ENCODE measurements at places on chromosomes 11 and 22.

DNA sequence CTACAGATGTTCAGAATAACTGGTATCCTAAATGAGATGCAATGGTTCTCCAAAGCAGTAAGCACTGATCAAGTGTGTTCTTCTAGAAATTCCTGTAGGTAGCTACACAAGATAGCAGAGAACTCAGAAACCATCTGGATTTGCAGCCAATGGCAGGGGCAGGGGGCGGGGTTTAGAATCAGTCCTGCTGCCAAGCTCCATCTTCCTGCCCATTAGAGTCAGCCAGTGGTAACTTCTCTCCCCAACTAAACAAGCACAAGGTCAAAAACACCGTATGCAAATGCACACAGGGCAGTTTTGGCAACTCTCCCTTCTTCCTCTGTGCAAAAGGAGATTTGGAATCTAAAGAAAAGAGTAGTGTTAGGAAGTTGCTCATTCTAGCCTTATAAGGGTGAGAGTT is 237.5 kb upstream of the CCDC90B start:
- no peak for DNase-seq

GRCh38 chr11:1928891-1929541 is 9.5 kb downstream of the TNNT3 start:
- peak; percentile 6 for DNase-seq

GRCh38 chr22:38038426-38038825 is 18.8 kb upstream of the PICK1 start:
- no peak for DNase-seq

DNA sequence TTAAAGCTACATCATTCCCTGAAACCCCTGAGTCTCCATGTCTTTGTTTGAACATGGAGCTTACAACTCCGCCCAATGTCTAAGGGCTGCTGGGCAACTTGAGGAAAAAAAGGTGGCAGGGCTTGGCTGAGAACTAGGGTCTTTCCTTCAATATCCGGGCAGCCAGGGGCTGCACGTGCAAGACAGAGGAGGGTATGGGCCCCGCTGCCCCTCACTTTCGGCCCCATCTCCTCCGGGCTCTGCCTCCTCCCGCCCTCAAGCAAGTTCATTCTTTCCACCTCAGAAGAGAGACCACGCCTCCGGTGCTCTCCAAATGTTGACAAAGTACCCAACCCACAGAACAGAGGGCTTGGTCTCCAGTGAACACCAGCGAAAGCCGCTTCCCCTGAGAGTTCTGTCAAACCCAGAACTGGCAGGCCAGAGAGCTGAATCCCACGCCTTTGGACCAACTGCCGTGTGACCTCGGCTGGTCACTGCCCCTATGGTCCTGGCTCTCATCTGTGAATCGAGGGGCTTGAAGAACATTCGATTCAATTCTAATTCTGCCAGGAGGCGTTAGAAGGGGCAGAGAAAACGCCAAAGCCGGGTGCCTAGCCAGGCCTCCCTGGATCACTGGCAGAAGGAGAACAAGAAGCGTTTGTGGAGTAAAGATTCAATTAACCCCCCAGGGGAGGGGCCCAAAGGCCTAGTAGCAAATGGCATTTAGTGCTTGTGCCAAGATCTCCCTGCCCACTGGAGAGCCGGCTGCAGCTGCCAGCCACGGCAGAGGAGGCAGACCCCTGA is 7.3 kb downstream of the PDGFB start:
- no peak for DNase-seq

DNA sequence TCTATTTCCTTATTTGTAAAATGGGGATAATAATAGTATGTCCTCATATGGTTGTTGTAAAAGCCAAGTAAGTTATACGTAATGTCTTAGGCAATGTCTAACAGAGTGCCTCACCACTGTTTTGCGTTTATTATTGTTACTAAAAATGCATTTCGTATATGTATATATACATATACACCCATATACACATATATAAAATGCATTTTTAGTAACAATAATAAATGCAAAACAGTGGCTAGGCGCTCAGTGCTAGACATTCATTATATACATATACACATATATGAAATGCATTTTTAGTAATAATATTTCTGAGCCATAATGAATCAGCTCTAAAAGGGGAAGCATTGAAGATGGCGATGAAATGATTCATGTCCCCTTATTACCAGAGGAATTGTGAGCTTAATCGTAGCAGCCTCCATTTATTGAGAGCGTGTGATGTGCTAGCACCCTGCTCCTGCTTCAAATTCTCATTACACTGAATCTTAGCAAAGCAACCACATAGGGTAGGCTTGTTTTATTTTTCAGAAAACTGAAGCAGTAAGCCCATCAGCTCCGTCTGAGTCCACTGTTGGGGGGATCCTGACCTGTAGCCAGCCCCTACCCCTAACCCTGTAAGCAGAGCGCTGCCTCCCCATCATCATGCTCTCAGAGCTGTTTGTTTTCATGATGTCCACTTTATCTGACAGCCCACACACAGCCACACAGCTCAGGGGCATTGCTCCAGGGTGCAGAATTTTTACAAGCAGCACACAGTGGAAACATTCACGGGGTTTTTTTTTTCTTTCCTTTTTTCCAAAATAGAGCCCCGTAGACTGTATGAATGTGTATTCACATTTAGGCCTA is 97.1 kb upstream of the NAV2 start:
- no peak for DNase-seq

DNA sequence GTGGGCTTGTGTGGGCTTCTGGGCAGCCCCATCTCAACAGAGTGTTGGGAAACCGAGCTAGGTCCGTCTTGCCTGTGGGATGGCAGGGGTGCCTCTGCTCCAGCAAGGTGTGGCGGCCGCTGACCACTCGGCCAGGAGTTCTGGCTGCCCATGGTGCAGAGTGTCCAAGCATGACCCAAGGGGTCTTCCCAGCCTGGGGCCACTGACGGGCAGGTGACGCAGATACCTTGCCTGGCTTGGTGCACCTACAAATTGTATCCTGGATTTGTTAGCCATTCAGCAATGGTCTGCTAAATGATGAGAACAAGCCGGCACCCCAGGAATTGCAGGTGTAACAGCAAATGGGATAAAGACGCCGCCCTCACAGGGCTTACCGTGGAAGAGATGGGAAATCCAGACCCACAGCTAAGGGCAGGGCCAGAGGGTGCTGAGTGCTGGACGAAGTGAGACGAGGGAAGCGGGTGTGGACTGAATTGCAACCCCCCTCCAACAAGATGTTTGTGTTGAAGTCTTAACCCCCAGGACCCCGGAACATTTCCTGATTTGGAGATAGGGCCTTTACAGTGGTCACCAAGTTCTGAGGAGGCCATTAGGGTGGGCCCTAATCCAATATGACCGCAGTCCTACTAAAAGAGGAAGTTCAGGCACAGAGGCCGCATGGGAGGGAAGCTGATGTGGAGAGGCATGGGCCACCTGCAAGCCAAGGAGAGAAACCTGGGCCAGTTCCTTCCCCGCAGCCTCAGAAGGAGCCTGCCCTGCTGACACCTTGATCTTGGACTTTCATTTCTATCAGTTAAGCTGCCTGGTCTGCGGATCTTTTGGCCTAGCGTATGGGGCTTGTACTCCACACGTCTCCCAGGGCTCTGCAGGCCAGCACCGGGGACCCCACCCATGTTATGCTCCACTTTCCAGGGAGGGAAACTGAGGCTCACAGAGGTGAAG is 45.2 kb upstream of the LINC01488 start:
- no peak for DNase-seq

DNA sequence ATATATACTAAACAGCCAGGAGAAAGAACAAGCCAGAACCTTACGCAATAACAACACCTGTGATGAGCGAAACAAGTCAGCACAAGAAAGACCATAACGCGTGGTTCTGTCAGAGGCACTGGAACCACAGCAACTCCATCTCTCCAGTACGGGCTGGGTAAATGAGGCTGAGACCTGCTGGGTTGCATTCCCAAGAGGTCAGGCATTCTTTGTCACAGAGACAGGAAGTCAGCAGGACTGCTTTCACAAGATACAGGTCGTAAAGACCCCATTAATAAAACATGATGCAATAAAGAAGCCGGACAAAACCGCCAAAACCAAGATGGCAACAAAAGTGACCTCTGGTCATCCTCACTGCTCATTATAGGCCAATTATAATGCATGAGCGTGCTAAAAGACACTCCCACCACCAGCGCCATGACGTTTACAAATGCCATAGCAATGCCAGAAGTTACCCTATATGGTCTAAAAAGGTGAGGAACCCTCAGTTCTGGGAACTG is 21.7 kb downstream of the TPST2 start:
- DNase-seq, result no peak

GRCh38 chr22:25012741-25013143 is 60.2 kb downstream of the KIAA1671 start:
- no peak for DNase-seq

DNA sequence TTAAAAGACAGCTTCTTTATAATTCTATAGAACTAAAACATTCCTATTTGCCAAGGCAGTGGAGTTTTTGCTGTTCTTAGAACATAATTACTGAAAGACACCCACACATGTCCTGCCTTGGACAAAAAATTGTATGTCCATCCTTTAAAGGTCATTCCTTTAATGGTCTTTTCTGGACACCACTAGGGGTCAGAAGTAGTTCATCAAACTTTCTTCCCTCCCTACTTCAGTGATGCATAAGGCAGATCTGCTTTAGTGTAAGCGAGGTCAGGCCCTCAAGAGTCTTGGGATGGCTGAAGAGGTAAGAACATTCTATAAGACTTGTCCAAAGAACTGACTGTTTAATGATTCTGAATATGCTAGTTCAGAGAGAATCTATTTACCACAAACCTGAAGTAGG is 4.3 kb upstream of the OR51V1 start:
- peak; percentile 73 for DNase-seq

DNA sequence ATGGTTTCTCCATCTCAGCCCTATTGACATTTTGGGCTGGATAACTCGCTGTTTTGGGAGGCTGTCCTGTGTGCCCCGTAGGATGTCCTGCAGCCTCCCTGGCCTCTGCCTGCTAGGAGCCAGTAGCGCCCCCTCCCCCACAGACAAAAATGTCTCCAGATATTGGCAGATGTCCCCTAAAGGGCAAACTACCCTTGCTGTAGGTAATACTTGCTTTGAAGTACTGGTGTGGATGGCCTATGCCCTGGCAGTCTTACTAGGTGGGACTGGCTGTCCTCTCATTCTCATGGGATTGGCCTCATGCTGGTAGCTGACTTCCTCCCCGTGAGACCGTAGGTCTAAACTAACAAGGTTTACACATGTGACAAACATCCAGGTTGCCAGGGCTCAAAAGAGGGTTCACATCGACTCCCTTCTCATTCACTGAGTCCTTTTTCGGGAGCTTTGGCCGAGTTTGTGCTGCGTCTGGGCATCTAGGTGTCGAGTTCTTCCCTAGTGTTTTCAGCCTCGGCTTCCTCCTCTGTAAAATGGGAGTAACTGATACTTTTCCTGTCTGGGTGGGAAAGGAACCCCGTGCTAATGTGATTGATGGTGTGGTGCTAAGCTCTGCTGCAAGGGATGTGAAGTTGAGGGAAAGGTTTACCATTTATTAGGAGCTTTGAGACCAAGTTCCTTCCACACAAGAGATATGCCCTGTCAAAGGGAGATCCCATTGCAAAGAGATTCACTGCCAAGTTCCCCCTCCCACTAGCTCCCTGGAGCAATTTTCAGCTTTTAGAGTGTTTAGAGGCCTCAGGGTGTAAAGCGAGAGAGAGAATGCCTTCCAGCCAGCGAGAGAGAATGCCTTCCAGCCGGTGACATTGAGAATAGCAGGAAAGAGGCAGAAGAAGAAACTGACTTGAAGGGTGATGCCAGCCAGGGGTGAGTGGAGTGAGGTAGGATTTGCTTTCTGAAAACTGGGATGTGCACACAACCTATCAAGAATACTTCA is 17.0 kb downstream of the PTPRJ start:
- no peak for DNase-seq

- no peak for DNase-seq
Observed at GRCh38 chr22:33400891-33401290, 342.7 kb upstream of the SYN3 start.

- DNase-seq, result no peak
Observed at GRCh38 chr11:33689501-33689900, 11.1 kb downstream of the C11orf91 start.

DNA sequence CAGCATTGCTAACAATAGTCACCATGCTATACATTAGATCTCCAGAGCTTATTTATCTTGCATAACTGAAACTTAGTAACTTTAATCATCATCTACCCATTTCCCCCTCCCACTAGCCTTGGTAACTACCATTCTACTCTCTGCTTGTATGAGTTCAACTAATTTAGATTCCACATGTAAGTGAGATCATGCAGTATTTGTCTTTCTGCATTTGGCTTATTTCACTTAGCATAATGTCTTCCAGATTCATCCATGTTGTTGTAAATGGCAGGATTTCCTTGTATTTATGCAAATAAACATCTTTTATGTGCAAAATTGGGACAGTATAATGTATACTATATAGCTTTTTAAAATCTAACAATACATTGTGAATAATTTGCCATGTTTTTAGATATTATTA is 66.0 kb upstream of the ZBED5 start:
- no peak for DNase-seq

DNA sequence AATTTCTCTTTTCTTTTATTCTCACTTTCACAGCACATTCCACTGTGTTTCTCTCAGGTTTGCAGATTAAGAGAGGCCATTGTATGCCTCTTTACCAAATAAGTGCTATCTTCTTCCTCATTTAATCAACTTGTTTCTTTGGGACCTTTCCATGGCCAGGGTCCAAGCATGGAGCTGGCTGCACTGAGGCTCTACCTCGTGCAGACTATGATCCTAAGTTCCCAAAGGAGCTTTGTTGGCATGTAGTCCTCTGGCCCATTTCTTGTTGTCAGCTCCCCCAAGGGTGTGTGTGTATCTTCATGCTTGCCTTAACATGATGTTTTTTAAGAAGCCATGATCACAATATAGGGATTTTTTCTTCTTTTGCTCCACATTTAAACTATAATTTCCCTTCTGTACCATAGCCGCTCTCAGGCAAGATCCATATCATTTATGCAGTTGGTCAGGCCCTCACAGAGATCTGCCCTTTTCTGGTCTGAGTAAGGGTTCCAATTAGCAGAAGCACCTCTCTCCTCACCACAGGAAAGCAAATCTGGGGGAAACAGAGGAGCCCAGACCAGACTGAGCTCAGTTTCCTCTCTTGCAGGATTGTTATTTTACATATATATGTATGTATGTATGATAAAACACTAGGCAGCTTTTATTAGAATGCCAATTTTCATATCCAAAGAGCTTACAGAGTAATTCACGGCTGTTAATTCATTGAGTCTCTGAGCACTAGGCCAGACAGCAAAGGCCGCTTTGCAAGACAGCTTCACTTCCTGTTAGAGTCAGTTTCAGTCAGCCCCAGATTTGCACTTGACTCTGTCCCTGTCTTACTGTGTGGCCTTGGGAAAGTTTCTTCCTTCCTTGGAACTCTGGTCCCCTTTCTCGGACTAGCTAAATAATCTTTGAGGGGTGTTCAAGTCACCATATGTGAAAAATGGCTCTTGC is 34.3 kb downstream of the CYB5R2 start:
- no peak for DNase-seq

GRCh38 chr22:37161443-37161842 is 11.7 kb upstream of the IL2RB start:
- DNase-seq, result no peak

DNA sequence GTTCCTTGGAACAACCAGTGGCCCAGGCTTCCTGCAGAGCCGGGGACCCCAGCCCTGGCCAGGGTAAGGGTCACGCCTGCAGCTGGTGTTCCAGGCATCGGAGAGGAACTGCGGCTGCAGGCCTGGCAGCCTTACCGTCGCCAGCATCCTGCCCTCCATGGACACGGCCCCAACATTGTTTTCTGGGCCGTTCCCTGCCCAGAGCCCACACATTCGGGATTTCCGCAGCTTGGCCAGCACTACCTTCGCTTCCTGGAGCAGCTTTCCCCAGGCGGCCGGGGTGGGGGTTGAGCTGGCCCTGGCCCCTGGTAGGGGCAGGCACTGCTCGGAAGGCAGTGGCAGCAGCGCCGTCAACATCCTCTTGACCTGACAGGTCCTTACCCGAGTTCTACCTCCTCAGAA is 17.7 kb downstream of the TXN2 start:
- DNase-seq, result no peak
